ENCODE measurements at places on chromosomes 7 and 10.

DNA sequence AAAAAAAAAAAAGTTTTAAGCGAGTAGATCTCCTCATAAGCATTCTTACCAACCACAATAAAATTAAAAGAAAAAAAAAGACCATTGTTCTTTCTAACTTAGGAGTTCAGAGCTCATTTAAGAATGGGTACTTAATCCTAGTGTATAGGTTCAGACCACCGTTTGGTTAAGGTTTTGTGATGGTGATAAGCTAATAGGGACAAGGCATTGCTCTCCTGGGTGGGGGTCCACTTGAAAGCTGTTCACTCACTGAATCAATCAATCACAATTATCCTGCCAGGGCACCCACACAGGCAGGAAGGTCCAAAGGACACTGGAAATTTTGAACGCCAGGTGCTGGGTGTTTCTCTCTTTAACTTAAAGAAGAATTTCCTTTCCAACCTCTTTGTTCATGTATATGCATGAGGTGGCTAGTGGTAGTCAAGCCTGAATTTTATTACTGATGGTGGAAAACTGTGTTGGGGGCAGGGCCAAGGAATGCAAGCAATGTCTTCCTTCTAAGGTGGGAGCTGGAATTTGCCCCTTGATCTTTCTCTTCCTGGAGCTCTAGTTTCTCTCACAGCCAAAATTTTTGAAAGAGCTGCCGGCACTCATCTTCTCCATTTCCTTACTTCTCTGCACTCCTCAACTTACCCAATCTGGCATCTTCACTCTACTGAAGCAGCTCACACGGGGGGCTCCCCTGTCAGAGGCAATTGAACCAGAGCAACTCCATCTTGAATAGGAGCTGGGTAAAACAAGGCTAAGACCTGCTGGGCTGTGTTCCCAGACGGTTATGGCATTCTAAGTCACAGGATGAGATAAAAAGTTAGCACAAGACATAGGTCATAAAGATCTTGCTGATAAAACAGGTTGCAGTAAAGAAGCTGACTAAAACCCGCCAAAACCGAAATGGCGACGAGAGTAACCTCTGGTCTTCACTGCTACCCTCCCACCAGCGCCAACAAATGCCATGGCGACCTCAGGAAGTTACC lies 7.5 kb upstream of the FAM131B start:
- no peak for DNase-seq

DNA sequence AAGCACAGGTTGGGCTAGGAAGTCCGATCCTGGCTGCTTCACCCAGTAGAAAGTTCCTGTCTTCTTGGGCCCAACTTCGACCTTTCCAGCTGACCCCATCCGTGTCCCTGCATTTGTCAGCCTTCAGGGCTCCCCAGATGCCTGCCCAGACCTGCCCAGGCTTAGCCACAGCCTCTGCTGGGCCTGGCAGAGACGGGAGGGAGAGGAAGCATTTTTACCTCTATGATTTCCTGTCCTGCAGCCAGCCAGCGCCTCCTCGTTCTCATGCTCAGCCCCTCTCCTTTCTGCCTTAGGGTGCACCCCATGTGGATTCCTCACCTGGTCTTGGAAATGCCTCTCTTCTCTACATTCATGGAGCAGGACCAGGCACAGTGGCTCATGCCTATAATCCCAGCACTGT lies 3.7 kb downstream of the METTL27 start:
- no peak for DNase-seq

DNA sequence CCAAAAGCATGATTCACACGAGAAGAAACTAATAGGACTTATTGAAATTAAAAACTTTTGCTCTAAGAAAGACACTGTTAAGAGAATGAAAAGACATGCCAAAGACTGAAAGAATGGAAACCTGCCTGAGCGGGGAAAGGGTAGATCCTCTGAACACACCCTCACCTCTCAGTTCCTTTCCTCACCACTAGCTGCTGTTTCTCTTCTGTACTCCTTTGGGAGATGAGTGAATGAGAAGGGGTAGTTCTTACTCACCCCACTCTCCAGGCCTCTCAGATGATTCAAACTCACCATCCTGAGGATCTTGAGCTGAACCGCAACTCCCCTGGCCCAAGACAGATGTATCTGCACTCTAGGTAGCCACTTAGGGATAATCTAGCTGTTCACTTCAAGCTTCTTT lies 41.9 kb downstream of the IQUB start:
- DNase-seq, result no peak

DNA sequence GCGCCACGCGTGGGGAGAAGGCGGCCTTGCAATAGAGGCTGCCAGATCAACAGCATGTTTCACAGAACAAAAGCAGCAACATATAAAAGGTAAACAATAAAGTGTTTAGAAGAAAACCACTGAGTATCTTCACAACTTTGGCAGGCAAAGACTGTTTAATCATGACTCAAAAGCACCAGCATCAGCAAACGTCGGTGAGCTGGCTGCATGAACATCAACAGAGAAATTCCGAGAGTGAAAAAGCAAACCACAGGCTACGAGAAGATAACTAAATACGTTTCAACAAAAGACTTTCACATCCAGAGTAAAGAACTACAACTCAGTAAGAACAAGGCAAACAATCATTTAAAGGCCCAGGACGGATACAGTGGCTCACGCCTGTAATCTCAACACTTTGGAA lies 172.0 kb downstream of the MAD1L1 start:
- no peak for DNase-seq

DNA sequence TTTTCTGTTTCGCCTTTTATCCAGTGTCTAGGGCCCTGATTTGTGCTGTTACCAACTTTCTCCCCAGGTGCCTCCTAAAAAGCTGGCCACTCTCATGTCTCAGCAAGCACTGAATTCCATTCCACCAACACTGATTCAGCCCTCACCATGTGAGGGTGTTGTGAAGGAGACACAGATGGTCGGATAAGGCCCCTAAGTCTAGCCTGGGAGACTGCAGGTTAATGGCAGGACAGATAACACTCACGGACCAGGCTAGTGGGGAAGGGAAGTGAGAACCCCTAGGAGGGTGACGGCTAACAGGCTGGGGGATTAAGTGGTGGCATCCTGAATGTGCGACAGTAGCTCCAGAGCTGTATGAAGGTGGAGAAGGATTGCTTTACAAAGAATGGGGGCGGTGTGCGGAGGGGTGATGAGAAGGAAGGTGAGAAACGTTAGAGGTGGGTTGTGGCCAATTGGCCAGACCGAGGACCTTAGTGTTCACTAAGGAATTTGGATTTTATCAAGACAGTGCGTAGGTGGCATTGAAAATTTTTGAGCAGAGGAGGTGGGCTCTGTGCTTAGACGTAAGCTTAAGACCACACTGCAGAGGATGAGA lies 3.8 kb upstream of the DUSP5 start:
- DNase-seq, result no peak

DNA sequence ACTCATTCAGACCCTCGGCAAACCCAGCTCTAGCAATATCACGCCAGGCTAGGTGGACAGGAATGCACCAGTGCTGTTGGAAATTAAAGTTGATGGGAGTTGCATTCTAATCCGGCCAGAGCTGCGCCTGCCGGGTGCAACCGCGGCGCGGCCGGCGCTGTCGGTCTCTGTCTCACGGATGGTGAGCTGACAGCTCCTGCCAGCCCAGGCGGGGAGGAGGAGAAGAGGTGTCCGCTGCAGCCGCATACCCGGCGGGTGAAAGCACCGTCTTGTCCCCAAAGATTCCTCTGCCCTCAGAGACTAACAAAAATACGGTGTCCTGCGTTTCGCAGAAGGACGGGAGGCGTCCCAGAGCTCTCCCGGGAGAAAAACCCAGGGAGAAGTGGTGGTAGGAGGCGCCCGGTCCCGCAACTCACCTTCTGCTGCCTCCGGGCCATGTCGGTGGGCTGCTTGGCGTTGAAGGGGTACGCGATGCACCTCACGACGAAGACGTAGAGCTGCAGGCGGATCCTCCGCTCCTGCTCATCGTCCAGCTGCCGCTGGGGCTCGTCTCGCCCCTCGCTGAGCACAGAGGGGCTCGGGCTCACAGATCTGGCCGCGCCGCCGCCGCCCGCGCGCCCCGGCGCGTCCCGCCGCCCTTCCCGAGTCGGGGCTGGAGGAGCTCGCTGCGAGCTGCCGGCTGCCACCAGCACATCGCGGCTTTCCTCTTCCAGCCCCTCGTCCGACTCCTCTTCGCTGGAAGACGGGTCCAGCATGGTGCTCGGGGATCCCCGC lies 490 bp downstream of the CADPS2 start:
- no peak for DNase-seq

DNA sequence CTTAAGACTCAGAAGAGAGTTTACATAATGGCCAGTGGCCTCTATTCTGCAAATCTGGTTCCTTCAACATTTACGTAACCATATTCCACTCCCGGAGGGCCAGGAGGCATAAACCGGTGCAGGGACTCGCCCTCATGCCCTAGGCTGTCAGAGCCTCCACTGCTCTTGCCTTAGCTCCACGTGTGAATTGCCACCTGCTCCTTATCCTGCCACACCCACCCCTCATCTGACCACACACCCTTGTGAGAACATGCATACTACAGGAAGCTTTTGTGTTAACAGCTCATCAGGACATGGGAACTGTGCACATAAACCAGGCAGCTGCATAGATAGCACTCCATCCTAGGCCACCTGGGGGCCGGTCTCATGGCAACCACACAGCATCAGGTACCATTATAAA lies 146.7 kb upstream of the PFKP start:
- DNase-seq, result no peak

DNA sequence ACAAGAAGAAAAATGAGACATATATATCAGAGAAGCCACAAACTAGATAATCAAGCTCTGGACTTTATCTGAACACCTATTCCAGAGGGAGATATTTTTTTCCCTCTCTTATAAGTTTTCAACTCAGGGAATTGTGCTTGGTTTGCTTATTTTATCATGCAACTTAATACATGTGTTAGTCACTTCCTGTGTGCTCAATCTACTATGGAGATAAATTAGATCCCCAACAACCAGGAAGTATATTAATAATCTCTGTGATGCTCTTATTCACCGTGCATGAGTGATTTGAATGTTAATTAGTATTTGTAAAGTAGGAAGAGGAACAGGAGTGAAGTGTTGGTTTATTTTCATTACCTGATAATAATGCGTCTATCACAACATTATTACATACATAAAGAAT lies 38.8 kb upstream of the ZNF365 start:
- no peak for DNase-seq

DNA sequence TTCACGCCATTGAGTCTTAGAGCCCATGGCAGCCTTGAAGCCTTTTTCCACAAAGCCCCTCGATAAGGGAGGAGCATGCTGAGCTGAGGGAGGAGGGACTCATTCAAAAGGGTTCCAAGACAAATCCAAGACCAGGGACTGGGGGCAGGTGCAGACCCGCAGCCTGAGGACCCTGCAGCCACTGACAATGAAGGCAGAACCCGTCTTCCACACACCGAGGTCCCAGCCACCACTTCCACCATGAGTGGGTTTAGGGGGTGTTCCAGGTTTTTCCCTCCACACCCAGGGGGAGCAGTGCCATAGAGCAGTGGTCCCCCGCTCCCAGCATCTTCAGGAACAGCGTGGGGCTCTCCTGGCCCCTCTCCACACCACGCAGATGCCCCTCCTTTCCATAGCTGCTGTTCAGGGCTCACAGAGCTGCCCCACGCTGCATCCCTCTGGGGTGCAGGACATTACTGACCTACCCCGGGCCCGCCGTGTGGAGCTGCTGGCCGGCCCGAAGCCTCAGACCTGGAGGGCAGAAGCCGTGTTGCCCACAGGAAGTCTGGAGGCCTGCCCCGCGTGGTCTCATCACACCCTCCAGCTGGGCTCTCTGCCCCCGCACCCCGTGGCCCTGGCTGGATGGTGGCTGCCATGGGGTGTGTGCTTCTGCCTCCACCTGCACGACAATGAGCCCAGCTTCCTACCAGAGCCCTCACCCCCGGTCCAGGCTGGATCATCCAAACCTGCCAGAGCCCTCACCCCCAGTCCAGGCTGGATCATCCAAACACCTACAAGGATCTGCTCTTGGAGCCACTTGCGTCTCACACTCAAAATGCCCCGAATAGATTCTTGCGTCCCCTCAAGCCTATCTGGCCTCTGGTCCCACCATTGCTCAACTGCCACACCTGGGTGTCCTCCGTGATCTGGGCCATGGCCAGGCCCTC lies 220.0 kb upstream of the TCERG1L start:
- DNase-seq, result no peak

DNA sequence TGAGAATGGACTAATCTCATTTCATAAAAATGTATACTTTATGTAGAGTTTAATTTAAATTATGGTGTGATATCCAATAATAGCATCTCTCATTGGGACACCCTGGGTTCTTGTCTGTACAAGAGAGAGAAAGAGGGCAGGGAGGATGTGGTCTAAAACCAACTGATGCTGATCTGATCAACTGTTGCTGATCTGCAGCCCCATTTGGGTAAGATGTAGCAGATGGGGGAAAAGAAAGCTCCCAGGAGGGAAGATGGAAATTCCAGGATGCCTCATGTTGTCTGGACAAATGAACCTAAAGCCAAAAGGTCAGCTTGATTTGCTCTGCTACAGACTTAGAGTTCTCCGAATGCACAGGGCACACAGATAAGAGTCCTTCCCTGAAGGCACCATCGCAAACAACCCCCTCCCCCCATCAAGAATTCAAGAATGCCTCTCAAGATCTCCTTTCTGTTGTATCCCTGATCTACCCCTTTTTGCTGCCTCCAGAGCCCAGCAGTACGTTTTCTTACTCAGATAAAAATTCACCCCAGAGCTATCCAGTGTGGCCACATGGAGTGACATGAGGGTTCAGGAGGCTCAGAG lies 171.4 kb upstream of the INHBA start:
- no peak for DNase-seq

DNA sequence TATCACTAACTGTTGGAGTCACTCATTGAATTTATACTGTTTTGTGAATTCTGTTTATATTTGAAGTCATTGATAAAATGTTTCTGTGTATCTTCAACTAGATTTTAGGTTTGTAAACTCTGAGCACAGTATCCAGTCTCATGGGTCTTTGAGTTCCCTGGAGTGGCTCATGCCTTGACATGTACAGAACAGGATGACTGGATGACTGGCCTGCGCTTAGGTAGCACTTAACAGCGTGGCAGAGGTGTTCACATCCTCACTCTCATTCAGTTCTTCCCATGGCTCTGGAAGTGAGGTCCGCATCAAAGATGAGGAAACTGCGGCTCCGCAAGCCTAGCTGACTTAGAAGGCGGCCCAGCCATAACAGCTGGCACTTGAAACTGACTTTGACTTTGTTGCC lies 576.9 kb downstream of the SUGCT start:
- no peak for DNase-seq

- no peak for DNase-seq
These were observed 23.7 kb upstream of the IGF2BP3 start for GRCh38 chr7:23494009-23494408.

GRCh38 chr7:64839910-64840309 lies 45.7 kb downstream of the ZNF138 start:
- DNase-seq, result no peak

GRCh38 chr10:102633848-102634247 lies 10.4 kb upstream of the TRIM8 start:
- no peak for DNase-seq

DNA sequence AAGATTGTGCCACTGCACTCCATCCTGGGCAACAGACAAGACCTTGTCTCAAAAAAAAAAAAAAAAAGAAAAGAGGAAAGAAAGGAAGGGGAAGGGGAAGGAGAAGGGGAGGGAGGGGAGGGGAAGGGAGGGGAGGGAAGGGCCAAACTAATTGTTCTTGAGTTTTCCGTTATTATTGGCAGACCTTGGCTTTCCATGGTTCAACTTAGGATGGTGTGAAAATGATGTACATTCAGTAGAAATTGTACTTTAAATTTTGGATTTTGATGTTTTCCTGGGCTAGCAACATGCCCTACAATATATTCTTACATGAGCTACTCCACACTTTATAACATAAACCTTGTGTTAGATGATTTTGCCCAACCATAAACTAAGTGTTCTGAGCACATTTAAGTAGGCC lies 1.2 kb upstream of the TMEM72 start:
- DNase-seq, result no peak

All from stimulated activated CD4-positive, alpha-beta T cell treated with anti-CD3 and anti-CD28 coated beads, Interleukin-15, amount 100 ng/mL, for 1 hour (primary cell).